ENCODE measurements at places on chromosomes 5 and 9. TPM values are rescaled to one million over a fixed set of nuclear protein-coding genes. Genes with fewer than 3 reads are reported as not detected.

TMEM174 gene
- not detected for total RNA-seq

PCDHB2 gene
- 1.9 TPM for total RNA-seq

- DNase-seq: no peak
These were observed 24.7 kb downstream of the PHF2 start for GRCh38 chr9:93601063-93601462.

- no peak for DNase-seq
These were observed 168.7 kb downstream of the GRIA1 start for GRCh38 chr5:153659039-153659736.

DNA sequence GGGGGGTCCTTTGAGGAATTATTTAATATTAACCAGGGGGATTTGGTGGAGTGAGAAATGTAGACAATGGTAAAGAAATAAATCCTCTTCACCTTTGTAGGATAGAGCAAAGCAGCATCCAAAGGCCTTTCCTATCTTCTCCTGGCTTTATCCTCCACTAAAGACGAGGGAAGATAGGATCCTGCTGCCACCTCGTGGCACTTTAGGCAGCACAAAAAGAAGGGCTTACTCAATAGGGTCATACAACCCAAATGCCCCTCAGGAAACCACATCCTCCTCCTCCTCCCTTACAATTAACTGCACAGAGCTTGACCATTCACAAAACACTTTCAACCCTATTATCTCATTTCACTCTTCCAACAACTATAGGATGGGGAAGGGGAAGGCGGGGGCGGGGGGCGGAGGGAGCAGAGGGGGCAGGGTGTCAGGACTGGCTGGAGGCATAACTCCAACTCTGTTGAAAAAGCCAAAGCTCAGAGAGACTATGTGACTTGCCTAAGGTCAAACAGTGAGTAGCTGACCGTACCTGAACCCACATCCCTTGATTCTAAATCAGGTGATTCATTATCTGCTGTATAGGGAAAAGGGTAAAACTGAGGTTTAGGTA, 45.4 kb upstream of the MYOT start:
- no peak for DNase-seq

GRCh38 chr9:89357331-89358197, 39.3 kb downstream of the SECISBP2 start:
- DNase-seq: no peak

DNA sequence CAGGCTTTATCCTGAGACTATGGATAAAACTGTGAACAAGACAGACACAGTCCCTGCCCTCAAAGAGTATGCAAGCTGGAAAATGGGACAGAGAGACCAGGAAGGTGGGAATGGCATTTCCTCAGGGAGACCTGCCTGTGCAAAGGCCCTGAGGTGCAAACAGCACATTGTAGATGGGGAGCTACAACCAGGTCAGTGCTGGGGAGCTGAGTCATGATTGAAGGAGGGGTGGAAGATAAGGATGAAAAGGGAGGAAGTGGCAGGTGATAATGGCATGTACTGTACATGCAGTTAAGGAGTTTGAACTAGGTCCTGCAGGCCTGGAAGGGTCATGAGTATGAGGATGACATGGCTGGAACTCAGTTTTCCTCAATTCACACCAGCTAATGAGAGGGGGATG, 75.5 kb upstream of the BOD1 start:
- DNase-seq: no peak

GRCh38 chr9:92543972-92544371, 8.2 kb upstream of the ECM2 start:
- DNase-seq: no peak

DNA sequence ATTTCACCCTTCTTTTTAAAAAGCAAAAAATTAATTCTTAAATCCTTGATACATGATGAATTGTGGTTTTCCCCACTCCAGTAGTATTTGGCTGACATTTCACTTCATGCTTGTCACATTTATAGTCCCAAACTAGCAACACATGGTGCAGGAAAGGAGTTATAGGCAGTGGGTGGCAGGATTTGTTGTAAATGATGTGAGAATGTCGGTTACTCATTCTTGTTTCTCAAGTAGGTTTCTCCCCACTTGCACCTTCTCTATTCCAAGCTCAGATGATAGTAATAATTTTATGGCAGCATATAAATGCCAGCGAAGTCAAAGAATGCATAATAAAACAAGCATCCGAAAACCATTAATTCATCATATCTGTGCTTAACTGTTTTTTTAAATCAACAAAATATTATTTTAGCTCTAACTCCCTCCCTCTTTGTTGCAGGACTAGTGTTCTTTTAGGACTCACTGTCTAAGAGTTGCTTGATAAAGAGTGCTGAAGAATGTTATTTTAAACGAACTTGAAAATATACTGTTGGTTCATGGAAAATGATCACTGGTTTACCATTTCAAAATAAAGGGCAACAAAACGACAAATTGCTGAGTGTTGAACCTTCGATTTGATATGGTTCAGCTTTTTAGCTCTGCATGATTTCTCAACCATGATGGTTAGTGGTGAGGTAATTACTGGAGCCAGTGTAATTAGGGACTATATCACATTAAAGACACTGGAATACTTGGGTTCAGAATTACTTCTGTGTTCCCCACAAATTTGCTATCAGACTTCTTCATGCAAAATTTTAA, 88.1 kb upstream of the ADAMTSL1 start:
- no peak for DNase-seq

DNA sequence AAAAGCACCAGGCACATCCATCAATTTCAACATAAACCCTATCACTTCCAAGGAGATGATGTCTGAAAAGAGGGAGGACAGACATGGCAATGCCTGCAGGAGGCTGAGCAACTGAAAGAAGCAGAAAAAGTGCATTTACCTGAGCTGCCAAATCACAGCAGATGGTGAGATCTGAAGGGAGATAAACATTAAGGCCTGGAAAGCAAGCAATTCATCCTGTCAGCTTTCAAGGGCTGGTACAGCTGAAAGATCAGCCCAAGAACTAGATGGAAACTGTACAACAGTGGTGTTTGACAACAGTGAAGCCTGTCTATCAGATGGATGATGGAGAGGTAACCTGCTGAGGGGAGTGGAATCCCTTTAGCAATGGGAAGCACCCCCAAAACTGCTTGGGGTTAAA, 433.2 kb upstream of the ZNF608 start:
- no peak for DNase-seq

DNA sequence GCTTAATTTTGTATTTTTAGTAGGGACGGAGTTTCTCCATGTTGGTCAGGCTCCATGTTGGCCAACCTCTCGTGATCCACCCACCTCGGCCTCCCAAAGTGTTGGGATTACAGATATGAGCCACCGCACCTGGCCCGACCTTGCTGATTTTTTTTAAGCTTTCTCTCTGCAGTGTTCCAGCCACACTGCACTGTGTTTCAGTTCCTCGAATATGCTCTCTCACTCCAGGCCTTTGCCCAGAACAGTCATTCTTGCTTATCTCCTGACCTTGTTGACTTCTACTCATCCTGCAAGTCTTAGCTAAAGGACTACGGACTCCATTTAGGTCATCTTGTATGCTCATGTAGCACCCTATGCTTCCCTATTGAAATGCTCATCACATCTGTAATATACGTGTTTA, 3.3 kb downstream of the SNAPC3 start:
- no peak for DNase-seq

- DNase-seq: peak; percentile 91
These were observed at the start of the genes C5orf22 and DROSHA for GRCh38 chr5:31531888-31532547. Gene C5orf22 (plus strand): TSS chr5:31532301. CDS start chr5:31532393, 92 bp downstream. Gene DROSHA (minus strand): TSS chr5:31532093. CDS start chr5:31529059, 3,034 bp downstream.

GRCh38 chr5:4198461-4198860, 602.8 kb downstream of the IRX1 start:
- DNase-seq: no peak
